ENCODE measurements at places on chromosomes 5 and 9.

DNA sequence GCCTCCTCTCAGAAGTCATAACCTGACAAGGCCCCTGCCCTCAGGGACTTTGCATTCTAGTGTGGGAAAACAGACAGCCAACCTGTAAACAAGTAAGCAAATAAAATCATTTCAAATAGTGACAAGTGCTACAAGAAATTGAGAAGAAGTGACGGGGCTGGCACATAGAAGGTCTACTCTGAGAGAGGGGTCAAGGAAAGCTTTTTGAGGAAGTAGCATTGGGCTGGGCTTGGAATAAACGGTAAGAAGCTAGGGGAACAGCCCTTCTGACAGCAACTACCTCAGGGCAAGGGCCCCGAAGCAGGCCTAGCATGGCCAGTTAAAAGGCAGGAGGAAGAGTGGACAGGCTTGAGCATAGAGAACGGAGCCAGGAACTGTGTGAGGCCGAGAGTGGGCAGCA lies 4.8 kb upstream of the SLC2A8 start:
- DNase-seq: no peak

GRCh38 chr9:68775003-68775730 lies 70.1 kb downstream of the PIP5K1B start:
- no peak for DNase-seq

GRCh38 chr9:123929177-123929869 lies 603 bp downstream of the DENND1A start:
- DNase-seq: no peak

DNA sequence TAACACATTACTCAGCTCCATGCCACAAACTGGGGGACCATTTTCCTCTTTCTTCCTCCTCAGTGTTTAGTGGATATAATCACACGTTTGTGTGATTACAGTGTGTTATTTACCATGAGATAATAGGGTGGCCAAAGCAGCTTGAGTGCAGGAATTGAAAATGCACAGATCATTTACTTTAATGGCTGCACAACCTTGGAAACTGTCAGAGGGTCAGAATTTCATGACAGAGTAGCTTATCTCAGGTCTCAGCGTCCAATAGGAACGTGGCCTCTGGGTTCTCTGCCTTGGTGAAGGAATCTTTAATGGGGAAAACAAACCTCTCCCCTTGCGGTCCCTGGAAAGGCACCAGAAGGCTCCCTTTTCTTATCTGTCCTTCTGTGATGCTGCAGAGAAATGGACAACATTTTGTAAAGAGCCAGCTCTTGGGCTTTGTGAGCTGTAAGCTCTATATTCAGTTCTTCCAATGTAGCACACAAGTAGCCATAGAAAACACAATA lies 87.4 kb upstream of the CD180 start:
- no peak for DNase-seq

DNA sequence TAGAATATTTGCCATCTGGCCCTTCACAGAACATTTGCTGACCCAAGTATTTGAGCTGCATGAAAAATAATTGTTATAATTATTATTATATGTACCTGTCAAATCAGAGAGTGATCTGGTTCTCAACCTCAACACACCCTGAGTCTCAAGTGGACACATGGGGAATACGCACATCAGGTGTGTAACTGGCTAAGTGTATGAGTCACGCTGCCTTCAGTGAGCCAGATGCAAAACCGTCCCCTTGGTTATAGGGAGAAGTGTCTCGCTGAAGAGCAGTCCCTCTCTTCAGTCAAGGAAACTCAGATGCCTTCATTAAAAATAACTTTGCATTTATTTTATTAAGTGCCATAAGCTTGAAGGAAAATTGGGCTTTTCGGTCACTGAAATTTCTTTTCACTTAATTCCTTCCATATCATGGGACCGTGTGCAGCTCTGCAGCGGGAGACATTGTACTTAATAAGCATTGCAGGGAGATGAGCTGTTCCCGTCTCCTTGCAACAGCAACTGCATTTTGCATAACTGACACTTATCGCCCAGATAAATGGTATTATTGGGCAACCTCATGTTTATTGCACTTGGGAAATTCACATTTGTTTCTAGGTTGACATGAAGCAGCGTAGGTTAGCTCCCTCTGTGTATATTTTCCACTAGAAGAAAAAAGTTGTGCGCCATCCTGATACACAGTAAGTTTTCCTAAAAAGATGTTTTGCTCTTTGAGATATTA lies 512.3 kb upstream of the DAP start:
- no peak for DNase-seq
